ENCODE measurements at places on chromosomes 4 and X.
A peak's percentile ranks its signal among the peaks of the same experiment; 100 is the strongest.

DNA sequence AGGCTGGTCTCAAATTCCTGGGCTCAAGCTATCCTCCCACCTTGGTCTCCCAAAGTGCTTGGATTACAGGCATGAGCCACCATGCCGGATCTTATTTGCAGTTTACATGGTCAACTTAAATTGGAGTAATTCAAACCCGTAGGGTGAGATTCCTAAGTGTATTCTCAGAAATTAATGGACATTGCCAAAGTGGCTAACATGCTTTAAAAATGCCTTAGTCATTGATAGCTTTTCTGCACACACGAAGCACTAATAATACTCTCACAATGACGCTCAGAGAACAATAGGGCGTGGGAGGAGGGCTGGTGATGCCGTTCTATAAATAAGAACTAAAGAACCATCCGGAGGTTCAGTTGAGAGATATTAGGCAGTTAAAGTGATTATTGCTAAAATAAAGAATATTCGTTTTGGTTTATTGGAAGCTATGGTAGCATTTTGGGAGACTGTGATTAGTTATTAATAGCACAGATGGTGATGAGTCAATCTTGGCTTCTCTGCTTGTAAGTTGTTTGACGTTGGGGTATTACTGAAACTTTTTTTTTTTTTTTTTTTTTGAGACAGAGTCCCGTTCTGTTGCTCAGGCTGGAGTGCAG lies 79.1 kb downstream of the TRAPPC11 start:
- no peak for ATAC-seq

DNA sequence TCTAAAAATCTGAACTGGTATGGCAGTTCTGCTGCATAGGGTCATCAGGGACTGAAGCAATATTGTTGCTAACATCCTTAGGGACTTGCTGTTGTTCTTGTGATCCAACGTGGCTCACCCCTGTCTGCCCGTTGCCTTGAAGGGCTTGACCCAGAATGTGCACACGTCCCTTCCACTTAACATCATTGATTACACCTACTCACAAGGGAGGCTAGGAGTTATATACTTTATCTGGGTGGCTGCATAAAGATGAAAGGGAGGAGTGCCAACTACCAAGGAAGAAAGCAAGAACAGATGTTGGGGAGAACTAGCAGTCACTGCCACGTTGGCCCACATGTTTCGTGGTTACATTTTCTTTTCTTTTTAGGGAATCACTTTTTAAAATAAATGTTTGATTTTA lies 34.0 kb downstream of the SLC9A6 start:
- ATAC-seq, result no peak

GRCh38 chr4:37689353-37690095 lies 3.3 kb upstream of the RELL1 start:
- ATAC-seq, result no peak

DNA sequence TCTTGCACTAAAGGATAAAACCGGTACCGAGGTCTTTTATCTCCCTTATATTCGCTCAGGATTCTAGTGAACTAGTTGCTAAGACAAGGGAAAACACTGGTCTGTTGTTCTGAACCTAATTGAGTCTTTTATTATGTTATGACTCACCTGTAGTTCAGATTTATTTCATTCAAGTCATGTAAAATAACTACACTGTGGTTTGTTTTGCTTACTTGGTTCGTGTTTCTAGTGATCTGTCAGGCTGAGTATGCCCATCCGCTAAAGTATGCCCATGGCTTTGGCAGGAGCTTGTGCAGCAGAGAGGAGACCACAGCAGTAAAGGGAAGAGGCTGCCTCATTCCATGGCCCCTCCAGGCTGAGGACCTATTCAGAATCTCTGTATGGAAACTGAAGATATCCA lies 126.1 kb downstream of the AFF1 start:
- ATAC-seq, result peak; percentile 69

GRCh38 chr4:36712013-36712412 lies 430.6 kb downstream of the DTHD1 start:
- no peak for ATAC-seq

GRCh38 chrX:12949927-12950656 lies 24.8 kb upstream of the TMSB4X start:
- peak; percentile 66 for ATAC-seq

GRCh38 chr4:37160653-37161052 lies 83.9 kb upstream of the NWD2 start:
- ATAC-seq, result no peak

GRCh38 chr4:87382116-87382515 lies 8.9 kb downstream of the HSD17B11 start:
- ATAC-seq, result no peak

GRCh38 chr4:52107745-52108144 lies 56.6 kb downstream of the SPATA18 start:
- no peak for ATAC-seq

DNA sequence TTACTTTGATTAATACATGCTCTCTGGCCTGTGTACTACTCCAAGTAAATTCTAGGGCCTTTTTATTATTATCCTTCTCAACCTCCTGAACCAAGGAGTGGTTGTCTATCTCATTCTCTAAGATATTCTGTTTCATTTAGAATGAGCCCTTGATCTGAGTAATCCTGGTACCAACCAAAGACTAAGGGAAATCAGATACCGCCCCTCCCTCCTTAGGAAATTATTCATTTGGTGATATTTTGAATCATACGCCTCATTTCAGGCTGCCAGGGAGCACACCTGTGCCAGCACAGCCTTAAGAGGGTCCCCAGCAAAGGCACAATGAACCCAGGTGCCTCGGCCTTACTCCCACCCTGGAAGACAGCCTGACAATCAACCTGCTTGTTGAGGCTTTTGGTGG lies 73.2 kb upstream of the STARD8 start:
- ATAC-seq, result peak; percentile 64

GRCh38 chrX:47849778-47850177 lies 13.1 kb downstream of the ZNF81 start:
- no peak for ATAC-seq

DNA sequence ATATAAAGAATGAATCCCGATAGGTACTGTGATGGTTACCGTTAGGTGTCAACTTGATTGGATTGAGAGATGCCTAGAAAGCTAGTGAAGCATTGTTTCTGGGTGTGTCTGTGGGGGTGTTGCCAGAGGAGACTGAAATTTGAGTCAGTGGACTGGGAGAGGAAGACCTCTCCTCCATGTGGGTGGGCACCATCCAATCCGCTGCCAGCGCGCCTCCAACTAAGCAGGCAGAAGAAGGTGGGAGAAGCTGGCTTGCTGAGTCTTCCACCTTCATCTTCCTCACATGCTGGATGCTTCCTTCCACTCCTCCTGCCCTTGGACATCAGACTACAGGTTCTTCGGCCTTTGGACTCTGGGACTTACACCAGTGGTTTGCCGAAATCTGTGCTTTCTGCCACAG lies 40.1 kb downstream of the WFS1 start:
- ATAC-seq, result no peak

DNA sequence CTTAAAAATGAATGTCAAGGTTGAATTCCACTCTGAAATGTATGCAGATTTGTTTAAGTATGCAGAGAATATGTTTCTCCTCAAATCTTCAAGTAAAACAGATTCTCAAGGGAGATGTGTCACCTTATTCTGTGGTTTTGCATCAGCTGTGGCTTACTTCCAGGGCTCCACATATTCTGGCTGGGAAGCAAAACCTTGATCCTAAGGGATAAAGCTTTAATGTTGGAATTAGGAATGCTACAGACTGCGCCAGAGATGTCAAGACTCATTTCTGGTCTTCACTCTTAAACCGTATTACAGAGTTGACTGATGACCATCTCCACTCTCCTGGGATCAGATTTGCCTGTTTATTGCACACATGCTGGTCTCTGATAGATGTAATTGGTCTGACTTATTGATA lies 143.9 kb upstream of the DIPK2B start:
- ATAC-seq, result no peak

- ATAC-seq, result no peak
These were observed 147.1 kb downstream of the EVC2 start for GRCh38 chr4:5561286-5561685.

DNA sequence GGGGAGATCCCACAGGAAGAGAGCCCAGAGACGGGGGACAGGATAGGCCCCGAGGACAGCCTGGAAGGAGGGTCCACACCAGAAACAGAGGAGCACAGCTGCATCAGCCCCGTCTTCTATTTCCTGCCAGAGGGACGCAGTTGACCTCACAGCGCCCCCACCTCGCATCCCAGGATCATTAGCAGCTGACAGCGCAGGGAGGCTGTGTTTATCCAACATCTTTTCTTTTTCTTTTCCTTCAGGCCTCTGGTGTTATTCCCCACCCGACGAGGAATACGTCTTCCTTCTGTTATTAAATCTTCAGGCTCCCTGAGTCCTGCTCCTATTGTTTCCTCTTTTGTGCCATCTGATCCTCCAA lies 75.4 kb downstream of the DCHS2 start:
- no peak for ATAC-seq

DNA sequence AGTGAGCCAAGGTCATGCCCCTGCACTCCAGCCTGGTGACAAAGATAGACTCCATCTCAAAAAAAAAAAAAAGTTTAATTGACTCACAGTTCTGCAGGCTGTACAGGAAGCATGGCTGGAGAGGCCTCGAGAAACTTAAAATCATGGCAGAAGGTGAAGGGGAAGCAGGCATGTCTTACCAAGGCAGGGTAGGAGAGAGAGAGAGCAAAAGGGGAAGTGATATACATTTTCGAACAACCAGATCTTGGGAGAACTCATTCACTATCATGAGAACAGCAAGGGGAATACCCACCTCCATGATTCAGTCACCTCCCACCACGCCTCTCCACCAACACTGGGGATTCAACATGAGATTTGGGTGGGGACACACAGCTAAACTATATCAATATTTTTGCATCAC lies 315.2 kb upstream of the HTR2C start:
- no peak for ATAC-seq

DNA sequence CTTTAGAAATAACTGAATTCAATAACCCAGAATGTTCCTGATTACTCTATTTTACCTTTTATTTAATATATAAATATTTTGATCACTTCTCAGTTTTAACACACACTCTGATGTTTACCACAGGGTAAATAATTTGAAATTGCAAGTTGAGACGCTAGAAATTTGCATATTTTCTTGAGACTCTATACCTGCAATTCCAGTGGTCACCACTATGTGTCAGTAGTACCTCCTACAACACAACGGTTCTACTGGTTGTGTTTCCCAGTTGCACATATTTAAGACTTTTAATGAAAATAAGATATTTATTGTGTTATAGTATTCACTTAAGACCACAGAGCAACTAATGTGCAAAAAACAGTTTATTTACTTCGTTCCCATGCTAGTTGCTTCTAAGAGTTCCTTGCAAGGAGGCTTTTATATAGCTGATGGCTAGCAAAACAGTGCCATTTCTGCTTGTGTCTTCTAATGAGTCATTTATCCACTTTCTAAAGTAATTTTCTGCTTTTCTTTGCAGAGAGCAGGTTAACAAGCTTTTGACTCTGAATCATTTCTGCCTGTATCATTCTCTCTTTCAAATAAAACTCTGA lies 98.9 kb upstream of the PDLIM3 start:
- no peak for ATAC-seq

- no peak for ATAC-seq
These were observed 130.8 kb downstream of the ZAR1 start for GRCh38 chr4:48620831-48621230.

- ATAC-seq, result no peak
These were observed 423.1 kb downstream of the KCTD8 start for GRCh38 chr4:44025376-44026020.

GRCh38 chr4:120155287-120155686 lies 88.6 kb upstream of the MAD2L1 start:
- no peak for ATAC-seq

GRCh38 chr4:139619644-139620043 lies 46.0 kb upstream of the MGST2 start:
- ATAC-seq, result no peak

- no peak for ATAC-seq
These were observed 144.4 kb upstream of the GUCY1A1 start for GRCh38 chr4:155522201-155522600.

GRCh38 chr4:119238068-119238722 lies 25.7 kb downstream of the USP53 start:
- ATAC-seq, result peak; percentile 94

DNA sequence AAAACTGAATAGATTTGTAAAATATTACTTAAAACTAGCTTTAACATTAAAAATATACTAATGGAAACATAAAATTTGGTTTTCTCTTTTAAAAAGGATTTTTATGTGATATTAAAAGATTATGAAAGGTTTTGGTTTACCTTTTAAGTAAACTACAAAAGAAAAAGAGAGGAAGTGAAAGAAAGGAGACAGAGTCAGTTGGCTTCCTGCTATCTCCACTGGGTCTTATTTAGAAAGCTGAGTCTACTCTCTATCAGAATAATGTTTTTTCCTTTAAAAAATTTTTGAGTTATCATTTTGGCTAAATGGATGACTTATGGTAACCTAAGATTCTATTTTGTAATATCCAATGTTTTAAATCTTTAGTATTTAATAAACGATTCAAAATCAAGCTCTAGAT lies 21.6 kb upstream of the ATP8A1 start:
- no peak for ATAC-seq

GRCh38 chr4:3598695-3599227 lies 66.5 kb upstream of the LRPAP1 start:
- no peak for ATAC-seq

GRCh38 chrX:40090050-40090804 lies 7.5 kb downstream of the BCOR start:
- peak; percentile 30 for ATAC-seq

DNA sequence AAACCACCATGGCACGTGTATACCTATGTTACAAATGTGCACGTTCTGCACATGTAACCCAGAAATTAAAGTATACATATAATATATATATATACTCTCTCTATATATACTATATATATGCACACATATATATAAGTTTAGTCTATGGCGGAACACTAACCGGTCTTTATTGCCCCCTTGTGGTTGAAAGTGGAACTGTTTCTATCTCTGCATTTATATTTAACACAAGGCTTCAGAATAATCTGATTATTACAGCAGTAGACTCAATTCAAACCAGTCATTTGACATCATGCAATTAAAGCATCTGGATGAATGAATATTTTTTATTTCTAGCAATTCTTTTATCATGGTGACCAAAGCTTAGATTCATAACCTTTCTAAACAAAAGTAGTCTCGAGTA lies 14.6 kb downstream of the RAB9B start:
- ATAC-seq, result peak; percentile 44

- ATAC-seq, result no peak
These were observed 54.9 kb downstream of the MAP7D2 start for GRCh38 chrX:20061855-20062254.

DNA sequence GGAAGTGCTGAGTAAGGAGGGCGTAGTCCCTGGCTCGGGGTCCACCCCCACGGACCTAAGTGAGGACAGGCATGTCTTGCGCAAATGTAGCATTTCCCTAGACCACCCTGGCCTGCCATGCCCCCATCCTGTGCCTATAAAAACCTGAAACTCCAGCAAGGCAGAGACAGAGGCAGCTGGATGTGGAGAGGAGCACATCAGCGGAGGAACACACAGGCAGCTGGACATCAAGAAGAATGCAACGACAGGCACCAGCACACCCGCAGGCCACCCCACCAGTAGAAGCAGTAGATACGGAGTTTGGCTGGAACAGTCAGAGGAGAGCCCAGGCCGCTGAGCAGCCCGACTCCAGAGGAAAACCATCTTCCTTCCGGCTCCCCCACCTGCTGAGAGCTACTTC lies 345.9 kb downstream of the FSTL5 start:
- ATAC-seq, result no peak

All from activated T-helper 17 cell treated with anti-CD3 and anti-CD28 coated beads, Interleukin-2, amount 50 U/mL, for 72 hours (primary cell).